PC-9 (cell line): ENCODE measurements at places on chromosomes 7 and 10. TPM values are rescaled to one million over a fixed set of nuclear protein-coding genes. Genes with fewer than 3 reads are reported as not detected.

The GTF2IRD1 gene
- total RNA-seq, result 44.0 and 46.7 TPM in 2 replicates

DNA sequence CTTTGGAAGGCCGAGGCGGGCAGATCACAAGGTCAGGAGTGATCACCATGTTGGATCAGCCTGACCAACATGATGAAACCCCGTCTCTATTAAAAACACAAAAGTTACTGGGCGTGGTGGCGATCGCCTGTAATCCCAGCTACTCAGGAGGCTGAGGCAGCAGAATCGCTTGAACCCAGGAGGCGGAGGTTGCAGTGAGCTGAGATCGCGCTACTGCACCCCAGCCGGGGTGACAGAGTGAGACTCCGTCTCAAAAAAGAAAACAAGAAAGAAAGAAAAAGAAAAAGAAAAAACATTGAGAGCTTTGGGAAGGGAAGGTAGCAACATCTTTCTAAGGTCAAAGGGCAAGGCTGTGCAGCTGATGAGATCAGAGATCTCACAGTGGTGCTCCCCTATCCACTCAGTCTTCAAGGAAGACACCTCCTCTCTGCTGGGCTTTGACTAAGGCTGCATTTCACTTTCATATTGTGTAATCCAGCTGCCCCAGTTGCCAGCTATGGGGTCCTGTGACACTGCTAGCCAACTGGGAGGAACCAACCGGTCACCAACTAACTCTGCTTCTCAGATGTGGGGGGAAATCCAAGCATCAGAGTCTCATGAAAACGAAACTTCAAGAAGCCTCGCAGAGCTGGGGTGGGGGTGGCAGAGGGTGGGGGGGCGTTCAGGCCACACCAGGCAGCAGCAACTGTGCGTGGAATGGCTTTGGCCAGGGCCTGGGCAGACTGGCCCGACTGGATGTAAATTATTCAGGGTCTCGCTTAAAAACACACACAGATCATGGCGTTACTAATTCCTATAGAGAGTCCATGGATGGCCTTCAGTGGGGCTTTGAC is 1.5 kb downstream of the IL15RA start:
- no peak for DNase-seq

- DNase-seq, result no peak
These were observed 1197.0 kb upstream of the AUTS2 start for GRCh38 chr7:68401313-68401712.

The CAV2 gene
- total RNA-seq, result 260 and 296 TPM in 2 replicates

The OPALIN gene
- not detected in 2 replicates for total RNA-seq
